Camera-type eye (tissue), 1 donor: ENCODE measurements at places on chromosomes 11 and 22. TPM values are rescaled to one million over a fixed set of nuclear protein-coding genes. Genes with fewer than 3 reads are reported as not detected.

The SPDYC gene
- total RNA-seq = not detected

The TRIM49D1 gene
- total RNA-seq = not detected

The IGSF9B gene
- 86.7 TPM for total RNA-seq

The NCAM1 gene
- total RNA-seq = 447 TPM

The PNPLA5 gene
- 0.16 TPM for total RNA-seq

The TMEM86A gene
- total RNA-seq = 7.3 TPM

The SLC22A12 gene
- not detected for total RNA-seq

The PTPN5 gene
- total RNA-seq = 3.8 TPM

The OR8G5 gene
- not detected for total RNA-seq

The OR52N4 gene
- not detected for total RNA-seq

The KCNJ1 gene
- total RNA-seq = not detected

The PATE2 gene
- total RNA-seq = not detected

The LRRC74B gene
- not detected for total RNA-seq

The POU2AF3 gene
- total RNA-seq = 0.99 TPM

The MPEG1 gene
- 9.2 TPM for total RNA-seq

The ESRRA gene
- 17.5 TPM for total RNA-seq

The PRODH gene
- 14.6 TPM for total RNA-seq

The IL10RA gene
- total RNA-seq = 4.2 TPM

The TRIM21 gene
- total RNA-seq = 7.3 TPM

The CAPRIN1 gene
- total RNA-seq = 304 TPM

The OVOL1 gene
- 0.49 TPM for total RNA-seq

The MYBPC3 gene
- 0.11 TPM for total RNA-seq

The ZNF280B gene
- 3.2 TPM for total RNA-seq

The HPS4 gene
- total RNA-seq = 73.3 TPM

The CCDC179 gene
- not detected for total RNA-seq

The DRAP1 gene
- total RNA-seq = 54.6 TPM

The MAJIN gene
- total RNA-seq = not detected

The CYTH4 gene
- 9.8 TPM for total RNA-seq

The OR52E8 gene
- total RNA-seq = not detected
